Ascending aorta (tissue), 2 donors: ENCODE measurements at places on chromosomes 1 and 21.

DNA sequence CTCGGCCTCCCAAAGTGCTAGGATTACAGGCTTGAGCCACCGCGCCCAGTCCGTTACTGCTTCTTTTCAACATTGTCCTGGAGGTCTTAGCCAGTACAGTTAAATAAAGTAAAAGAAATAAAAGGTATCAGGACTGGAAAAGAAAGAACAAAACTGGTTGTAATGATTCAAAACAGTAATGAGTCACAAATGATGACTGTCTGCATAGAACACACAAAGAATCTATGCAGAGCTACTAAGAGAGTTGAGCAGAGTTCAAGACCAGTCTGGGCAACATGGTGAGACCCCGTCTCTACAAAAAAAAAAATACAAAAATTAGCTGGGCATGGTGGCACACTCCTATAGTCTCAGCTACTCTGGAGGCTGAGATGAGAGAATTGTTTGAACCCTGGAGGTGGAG is 23.4 kb downstream of the BCAR3 start:
- no peak for DNase-seq

DNA sequence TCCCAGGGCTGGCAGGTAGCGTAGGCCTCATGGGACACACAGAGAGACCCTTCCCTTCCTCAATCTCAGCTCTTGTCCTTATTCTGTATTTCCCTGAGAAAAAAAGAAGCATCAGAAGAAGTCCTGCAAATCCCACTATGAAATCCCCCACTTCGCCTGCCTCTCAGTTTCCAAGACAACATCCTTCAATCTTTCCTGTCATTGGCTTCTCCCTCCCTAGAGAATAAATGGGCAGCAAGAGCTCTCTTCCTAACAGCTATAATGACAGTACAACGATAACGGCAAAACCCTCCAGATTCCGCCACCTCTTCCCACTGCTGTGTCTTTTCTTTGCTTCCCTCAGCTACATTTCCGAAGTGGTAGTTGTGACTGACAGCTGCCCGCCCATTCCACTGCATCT is 41.6 kb upstream of the NTPCR start:
- no peak for DNase-seq

DNA sequence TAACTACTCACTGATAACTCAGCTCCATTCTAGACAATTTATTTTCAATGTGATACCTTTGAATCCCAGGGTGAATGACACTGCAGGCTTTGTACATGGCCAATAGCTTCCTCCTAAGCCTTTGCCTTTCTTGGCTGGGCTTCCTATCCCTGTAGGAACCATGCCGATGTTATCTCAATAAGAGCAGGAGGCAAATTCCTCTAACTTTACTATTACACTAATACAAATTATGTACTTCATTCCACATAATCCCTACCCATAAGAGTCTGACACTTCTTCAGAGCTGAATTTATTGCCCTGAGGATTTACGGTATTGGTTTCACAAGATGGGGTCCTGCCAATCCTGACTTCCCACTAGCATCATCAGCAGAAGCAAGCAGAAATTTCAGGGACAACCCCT is 14.0 kb downstream of the TGFBR3 start:
- DNase-seq = no peak

DNA sequence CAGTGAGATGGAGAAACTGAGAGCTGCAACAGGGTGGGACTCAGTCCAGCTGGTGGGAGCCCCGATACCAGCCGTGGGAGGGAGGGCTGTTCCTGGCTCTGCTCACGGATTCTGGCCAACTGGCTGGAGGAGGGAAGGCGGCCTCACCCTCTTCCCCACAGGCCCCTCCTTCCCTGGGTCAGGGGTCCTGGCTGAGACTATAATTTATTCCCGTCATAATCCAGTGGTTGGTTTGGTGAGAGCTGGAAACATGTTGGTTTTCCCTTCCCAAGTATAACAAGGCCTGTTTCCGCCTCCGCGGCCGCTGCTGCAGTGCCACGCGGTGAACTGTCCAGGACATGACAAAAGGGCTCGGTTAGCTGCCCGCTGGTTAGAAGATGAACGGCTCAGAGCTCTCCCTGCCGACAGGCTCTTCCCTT is 10.0 kb downstream of the PTPRF start:
- no peak for DNase-seq

DNA sequence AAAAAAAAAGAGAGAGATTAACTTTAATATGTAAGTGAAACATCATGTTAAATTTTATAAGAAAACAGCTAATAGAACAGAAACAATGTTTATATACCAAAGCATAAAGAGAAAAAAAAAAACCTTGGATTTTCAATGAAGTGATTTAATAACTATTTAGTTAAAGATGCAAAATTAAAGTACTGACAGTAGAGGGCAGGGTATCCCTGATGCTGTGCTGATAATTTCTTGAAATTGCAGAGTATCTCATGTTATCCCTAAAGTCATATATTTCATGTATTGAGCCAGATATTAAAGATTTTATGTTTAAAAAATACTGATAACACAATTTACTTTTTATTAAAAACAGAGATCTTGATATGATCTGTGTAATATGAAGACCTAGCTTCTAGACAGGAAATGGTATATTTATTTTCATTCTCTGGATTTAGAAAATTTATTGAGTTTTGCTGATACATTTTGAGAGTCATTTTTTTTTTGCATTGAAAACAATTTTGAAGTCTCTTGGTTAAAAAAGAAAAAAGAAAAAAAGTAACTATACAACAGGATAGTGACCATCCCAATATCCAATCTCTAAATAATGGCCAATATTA is 273.2 kb downstream of the USP25 start:
- DNase-seq = no peak

DNA sequence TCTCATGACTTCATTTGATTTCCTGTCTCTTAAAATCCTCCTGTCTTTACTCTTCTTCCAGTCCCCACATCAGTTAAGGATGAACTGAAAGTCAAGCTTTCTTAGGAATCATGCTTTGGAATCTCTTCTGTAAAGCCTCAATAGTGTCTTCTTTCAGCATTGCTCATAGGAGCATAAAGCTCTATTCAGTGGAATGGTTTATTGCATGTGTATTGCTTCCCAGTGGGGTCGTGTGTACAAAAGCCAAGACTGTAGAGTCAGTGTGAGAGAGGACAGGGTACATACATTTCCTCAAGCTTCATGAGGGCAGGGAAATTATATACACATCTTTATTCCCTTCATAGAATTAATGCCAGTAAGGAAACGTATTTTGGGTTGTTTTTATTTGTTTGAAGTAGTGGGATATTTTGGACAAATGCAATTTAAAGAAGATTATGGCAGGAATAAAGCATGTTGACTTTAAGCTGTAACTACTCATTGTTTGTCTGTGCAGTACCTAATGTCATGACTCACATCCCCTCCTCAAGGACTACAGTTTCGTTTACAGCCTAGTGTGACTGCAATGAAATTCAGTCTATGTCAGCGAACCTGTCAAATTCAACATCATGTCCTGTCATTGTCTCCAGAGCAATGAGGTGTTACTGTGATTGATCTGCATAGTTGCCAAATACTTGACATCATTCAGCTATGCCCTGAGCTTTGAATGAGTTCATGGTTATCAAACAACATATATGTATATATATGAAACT is 2164.2 kb downstream of the NCAM2 start:
- DNase-seq = no peak

GRCh38 chr1:36161641-36162531 is 5.9 kb downstream of the MAP7D1 start:
- DNase-seq = no peak

- no peak for DNase-seq
Measured at GRCh38 chr1:46199233-46199749, 1.1 kb upstream of the POMGNT1 start.

DNA sequence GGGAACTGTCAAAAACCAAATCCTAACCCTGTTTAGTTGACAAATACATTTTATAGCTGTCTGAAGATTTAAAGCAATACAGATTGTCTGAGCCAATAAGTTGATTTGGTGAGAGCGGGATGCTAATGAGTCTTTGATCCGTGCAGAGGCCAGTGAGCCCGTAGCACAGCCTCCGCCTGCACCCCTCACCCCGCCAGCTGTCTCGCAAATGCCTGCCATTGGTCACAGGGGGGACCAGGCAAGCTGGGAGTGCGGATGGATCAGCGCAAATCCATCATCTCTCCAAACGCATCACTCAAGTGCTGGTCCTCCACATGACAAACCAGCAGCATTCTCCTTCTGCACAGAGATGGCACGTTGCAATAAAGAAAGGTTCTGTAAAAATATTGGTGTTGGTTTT is 51.0 kb downstream of the ZBTB18 start:
- DNase-seq = no peak

GRCh38 chr1:10951961-10952360 is 60.5 kb upstream of the TARDBP start:
- DNase-seq = no peak

- DNase-seq = no peak
Measured at GRCh38 chr1:34167389-34167788, 2.4 kb upstream of the CSMD2 start.

DNA sequence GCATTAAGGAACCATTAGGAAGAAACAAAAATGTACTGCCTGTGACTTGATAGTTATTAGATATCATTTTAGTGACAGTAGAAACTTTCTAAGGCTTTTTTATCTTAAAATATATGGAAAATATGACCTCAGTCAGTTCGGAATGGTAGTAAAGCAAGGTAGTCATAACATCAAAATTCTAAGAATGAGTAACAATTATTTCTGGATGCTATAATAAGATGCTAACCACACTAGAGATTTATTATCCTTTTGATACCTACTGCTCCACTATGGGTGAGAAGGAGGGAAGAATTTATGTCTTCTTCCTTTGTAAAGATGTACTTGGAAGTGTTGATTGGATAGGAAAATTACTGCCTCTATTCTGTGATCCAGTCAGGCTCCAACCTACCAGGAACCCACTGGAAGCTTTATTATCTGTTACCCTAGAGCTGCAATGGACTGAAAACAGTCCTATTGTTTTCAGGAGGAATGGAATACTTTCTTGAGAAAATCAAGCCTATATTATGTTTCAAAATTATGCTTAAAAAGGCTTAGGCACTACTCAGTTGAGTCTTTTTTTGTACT is 8.8 kb downstream of the FMN2 start:
- no peak for DNase-seq

DNA sequence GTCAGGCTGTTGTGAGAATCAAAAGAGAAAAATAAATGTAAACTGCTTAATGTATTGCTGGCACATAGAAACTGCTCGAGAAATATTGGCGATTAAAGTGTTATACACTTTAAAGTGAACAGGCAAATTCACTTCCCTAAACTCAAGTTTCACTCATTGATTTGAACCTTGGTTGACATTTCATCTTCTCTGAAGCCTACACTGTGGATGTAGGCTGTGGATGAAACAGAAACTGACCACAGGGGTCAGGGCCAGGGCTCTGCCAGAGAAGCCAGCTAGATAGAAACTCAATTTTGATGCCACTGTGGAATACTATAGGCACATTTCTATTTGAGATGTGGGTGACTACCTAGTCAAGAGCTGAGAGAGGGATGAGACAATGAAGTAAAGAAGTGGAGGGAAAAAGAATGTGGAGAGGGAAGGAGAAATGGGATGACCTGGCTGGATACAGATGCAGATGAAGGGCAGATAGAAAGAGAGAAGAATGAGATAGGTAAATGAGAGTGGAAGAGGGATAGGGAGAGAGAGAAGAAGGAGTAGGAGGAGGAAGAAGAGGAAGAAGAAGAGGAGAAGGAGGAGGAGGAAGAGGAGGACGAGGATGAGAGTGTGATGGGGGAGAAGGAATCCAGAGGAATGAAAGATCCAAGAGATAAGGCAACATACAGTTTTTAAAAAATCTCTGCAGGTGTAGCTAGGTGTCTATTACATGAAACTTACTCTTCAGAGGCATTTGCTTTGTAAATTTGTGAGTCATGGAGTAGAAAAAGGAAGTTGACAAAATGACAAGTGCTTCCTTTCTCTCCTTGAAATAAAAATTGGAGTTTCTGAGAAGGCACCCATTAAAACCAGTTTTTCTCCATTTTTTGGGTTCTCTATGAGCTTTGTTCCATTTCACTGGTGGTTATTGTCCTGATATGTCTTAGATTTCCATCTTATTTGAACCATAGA is 17.4 kb upstream of the CD1D start:
- DNase-seq = no peak

DNA sequence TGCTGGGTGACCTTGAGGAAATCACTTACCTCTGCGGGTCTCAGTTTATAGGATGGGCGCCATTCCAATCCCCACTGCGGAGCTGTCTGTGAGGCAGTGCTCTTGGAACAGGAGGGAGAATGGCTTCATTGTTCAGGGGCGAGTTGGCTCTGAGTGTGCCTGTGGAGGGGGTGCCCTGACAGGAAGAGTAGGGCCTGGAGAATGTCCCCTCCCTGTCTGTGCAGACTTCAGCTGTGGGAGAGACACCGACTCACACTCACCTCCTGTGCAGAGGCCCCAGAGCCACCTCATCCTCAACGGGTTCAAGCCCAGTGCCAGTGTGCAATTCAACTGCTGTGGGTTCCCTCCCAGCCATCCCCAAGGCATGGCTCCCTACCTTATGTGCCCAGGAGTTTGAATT is 17.1 kb downstream of the ADORA1 start:
- no peak for DNase-seq

- no peak for DNase-seq
Measured at GRCh38 chr1:105101261-105101660, 1351.6 kb downstream of the AMY1C start.

- DNase-seq = no peak
Measured at GRCh38 chr21:43782431-43783097, 6.5 kb upstream of the CSTB start.

DNA sequence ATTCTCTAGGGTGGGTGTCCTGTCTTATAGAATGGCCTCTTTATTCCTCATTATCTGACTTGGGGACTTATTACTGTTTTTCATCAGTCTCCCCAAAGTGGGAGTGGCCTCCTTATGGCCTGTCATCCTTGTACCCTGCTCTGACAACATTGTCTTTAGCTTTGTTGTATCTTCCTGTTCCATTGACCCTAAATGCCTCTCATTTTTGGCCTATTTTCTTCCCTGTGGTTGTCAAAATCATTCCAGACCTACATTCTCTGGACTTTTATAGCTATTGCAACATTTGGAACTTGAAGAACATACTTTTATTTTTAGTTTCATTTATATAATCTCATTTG is 9.7 kb downstream of the SFT2D2 start:
- DNase-seq = no peak

GRCh38 chr1:231416901-231417300 is 5.2 kb downstream of the EGLN1 start:
- no peak for DNase-seq

DNA sequence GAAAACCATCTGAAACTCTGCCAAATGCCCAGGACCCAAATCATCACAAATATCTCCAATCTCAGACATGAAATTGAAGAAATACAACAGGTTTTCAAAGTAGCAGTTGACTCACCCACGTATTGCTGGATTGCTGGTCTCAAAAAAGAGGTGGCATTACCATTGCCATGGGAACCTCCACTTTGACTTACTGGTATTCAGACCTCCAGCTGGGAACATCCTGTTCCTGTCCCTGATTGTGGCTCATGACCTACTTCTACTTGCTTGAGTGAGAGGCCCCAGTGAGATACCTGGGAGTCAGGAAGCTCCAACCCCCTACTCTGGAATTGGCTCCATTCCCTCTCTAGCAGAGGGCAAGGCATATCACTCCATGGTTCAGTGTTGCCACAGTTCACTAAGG is 64.6 kb downstream of the NMNAT2 start:
- DNase-seq = no peak

- no peak for DNase-seq
Measured at GRCh38 chr1:15352128-15352957, 57.3 kb upstream of the EFHD2 start.
